H54 (cell line): ENCODE measurements at places on chromosomes 1 and 21.

- no peak for DNase-seq
These were observed 226.9 kb downstream of the TGFB2 start for GRCh38 chr1:218572050-218572449.

DNA sequence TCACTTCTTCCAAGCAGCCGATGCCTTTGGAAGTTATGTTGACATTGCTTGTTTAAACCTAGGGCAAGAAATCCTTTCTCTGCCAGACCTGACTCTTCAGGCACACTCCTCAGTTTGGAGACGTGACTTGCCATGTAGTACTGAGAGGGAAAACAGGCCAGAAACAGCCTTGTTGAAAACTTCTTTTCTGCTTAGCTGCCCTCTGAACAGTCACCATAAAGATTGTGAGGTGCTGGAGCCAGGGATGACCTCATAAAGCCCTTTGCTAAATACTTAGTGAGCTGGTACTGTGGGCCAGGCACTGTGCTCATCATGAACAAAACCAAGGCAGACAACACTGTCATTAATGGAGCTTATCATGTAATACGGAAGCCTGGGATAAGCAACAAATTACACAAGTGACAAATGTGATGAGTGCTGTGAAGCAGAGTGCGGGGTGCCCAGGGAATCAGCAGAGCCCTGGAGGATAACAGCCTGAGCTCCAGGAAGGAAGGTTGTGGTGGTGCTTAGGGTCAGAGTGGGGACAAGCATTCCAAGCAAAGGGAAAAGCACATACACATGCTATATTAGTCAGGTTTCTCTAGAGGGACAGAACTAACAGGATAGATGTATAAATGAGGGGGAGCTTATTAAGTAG lies 42.4 kb downstream of the MTARC1 start:
- no peak for DNase-seq

DNA sequence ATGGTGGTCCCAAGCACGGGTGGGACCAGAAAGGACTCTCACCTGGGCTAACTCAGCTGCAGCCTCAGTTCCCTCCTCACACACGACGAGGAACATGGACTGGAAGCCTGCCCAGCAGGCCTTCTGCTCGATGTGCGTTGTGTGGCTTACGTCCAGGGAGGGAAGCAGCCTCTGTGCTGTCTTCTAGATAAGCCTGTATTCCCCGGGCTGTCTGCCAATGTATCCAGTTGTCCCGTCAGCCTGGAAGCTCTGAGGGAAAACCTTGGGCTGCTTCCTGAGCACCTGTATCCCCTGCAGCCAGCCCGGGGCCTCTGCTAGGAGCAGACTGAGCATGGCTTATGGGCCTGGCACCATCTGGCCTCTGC lies 10.5 kb downstream of the PCSK9 start:
- no peak for DNase-seq

DNA sequence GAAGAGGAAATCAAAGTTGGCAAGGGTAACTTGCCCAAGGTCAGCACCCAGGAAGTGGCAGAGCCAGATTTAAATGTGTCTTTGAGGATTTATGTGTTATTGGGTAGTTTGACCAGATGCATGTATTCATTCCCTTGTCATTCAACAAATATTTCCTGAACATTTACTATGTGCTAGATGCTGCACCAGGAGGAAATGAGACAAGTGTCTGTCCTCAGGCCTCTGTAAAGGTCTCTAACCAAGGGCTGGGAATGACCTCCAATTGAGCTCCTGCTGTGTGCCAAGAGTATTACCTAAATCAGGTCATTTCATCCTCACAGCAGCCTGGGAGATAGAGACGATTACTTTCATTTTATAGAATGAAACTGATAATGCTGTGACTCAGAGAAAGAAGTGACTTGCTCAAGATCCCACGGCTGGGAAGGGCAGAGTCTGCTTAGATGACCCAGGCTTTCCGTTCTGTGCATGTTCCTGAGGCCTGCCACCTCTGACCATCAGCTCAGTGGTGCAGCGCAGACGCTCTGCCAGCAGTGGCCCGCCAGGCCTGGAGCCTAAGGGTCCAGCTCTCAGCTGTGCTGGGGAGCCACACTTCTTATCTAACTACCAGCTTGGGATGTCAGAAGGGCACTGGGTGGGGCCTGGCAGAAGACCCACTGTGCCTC lies 3.5 kb upstream of the TTC22 start:
- no peak for DNase-seq

DNA sequence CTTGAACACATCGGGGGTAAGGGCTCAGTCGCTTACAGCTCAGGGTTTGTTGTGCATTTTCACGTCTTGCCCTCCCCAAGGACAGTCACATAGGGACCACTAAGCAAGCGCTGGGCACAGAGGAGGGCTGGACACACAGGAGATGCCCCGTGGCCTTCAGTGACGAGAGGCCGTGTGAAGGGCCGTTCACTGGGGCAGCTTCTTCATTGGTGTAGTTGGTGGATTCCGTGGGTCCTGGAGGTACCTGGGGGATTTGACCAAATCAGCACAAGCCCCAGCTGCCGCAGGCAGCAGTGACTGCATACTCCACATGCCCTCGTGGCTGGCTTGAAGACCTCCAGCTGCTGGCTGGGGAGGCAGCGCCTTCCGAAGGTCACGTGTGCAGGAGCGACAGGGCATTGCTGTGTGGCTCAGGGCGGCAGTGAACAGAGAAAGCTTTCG lies 100.8 kb upstream of the C1orf174 start:
- no peak for DNase-seq

DNA sequence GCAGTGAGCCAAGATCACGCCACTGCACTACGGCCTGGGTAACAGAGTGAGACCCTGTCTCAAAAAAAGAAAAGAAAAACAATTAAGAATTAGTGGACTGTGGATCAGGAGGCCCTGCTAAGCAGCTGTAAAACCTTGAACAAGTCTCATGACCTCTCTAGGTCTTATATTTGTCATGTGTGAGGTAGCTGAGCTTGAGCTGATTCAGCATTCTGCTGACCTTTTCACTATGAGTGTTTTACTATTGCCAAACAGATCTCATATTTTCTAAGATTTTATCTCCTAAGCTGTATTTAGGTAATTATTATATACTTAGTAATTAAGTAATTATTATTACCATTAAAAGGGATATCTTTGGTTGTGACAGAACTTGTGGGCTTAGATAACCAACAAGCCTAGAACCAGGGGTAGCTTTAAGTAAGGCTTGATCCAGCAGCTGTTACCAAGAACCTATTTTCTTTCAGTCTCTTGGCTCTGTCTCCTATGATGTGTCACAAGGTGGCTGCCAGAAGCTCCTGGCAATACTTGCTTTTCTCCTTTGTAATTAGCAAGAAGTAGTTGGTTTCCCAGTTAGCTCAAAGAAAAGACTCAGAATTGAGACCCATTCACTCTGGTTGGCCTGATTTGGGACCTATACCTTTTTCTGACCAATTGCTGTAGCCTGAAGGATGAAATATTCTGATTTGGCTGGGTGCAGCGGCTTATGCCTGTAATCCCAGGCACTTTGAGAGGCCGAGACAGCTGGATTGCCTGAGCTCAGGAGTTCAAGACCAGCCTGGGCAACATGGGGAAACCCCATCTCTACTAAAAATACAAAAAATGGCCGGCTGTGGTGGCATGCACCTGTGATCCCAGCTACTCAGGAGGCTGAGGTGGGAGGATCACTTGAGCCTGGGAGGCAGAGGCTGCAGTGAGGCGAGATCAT lies 8.5 kb upstream of the ZC3H12A start:
- no peak for DNase-seq

GRCh38 chr1:119489201-119489600 lies 17.8 kb upstream of the HSD3B1 start:
- no peak for DNase-seq

DNA sequence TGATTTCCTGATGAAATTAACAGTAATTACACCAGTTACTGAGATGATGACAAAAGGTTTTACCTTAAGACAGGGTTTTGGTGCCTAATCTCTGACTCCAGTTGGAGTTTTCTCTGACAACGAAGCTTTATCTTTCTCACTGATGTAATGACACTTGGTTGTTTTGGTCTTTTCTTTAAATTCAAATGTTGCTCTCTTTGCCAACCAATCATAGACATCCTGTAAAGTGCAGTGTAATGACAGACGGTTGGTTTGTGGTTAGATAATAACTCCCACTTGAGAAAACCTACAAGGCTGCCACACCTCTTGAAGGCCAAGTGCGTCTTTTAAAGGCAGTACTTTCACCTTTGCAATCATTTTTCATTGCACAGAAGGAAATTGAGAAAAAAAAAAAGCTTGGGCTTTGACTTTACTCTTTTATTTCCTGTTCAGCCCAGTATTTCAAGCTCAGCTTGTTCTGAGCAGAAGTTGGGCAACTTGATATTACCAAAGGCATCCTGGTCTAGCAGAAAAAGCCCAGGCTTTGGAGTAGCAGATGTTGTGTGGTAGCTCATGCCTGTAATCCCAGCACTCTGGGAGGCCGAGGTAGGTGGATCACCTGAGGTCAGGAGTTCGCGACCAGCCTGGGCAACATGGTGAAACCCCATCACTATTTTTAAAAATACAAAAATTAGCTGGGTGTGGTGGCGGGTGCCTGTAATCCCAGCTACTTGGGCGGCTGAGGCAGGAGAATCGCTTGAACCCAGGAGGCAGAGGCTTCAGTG lies 14.9 kb downstream of the PDIK1L start:
- DNase-seq = peak; percentile 30
